ENCODE measurements at places on chromosomes 11 and 22. TPM values are rescaled to one million over a fixed set of nuclear protein-coding genes. Genes with fewer than 3 reads are reported as not detected.

DNA sequence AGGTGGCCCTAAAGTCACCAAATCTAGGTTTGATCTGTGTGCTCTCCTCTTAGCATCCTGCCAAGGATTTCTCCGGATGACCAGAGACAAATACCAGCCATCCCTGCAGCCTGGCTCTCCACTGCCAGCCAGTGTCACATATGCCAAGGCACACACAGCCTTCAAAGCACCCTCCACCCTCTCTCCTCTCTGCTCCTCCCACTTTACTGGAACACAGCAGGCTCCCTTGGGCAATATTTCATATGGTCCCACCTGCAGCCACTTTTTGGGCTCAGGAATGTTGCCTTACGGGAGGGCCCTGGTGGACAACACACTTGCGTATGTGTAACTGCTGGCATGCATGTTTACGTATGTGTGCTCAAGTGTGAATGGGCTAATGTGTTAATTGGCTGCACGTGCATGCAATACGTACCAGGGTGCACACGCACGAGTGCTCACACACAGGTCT lies 183.9 kb downstream of the CEP164 start:
- DNase-seq, result no peak
- peak overlapping the region; percentile 91 for H3K27ac ChIP-seq
- H3K27me3 ChIP-seq, result no peaks in the 10 kb centered on the region
- H3K36me3 ChIP-seq, result no peaks in the 10 kb centered on the region
- H3K4me1 ChIP-seq, result peaks cover 32% of the 10 kb centered on the region

DNA sequence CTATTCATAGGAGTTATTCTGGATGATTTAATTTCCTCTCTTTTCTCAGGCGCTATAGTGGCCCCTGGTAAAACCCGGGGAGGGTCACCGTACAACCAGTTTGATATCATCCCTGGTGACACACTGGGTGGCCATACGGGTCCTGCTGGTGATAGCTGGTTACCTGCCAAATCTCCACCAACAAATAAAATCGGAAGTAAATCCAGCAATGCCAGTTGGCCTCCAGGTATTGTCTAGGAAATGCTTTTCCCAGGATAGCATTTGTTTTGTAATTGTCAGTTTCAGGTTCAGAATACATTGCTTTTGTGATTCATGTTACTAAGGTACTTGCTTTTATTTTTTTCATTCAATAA lies 35.6 kb upstream of the ADSL start:
- H3K27me3 ChIP-seq, result no peaks in the 10 kb centered on the region
- peaks cover 72% of the 10 kb centered on the region for H3K36me3 ChIP-seq
- H3K4me3 ChIP-seq, result no peak overlapping the region
- H3K27ac ChIP-seq, result peak overlapping the region; percentile 10

GRCh38 chr22:49403102-49403501 lies 424.6 kb downstream of the BRD1 start:
- H3K27me3 ChIP-seq, result peaks cover 4% of the 10 kb centered on the region
- no peaks in the 10 kb centered on the region for H3K36me3 ChIP-seq
- H3K4me3 ChIP-seq, result no peak overlapping the region
- H3K4me1 ChIP-seq, result peaks cover 8% of the 10 kb centered on the region

GRCh38 chr22:44256556-44257485 lies 55.9 kb downstream of the SHISAL1 start:
- peak; percentile 6 for DNase-seq
- peaks cover 3% of the 10 kb centered on the region for H3K36me3 ChIP-seq
- H3K27me3 ChIP-seq, result no peaks in the 10 kb centered on the region
- no peak overlapping the region for H3K27ac ChIP-seq

GRCh38 chr11:113728814-113729213 lies 22.7 kb upstream of the TMPRSS5 start:
- no peak overlapping the region for H3K4me3 ChIP-seq
- no peaks in the 10 kb centered on the region for H3K27me3 ChIP-seq
- no peak overlapping the region for H3K27ac ChIP-seq
- no peak for DNase-seq

DNA sequence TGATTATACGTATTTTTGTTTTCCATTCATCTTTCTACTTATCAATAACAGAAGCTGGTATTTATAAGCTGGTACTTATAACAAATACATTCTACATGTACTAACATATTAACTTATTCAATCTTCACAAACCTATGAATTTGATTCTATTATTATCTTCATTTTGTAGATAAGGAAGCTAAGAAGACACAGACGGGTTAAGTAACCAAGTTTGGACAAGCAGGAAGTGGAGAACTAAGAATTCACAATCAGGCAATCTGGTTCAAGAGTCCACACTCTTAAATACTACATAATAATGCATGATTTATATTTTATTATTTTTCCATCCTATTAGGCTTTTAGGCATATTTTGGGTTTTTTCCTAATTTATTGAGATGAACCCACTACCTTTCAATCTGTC lies 25.0 kb downstream of the FCHSD2 start:
- H3K27me3 ChIP-seq, result no peaks in the 10 kb centered on the region
- no peak overlapping the region for H3K27ac ChIP-seq

- H3K27ac ChIP-seq, result no peak overlapping the region
- H3K4me1 ChIP-seq, result peaks cover 11% of the 10 kb centered on the region
- H3K4me3 ChIP-seq, result peak overlapping the region; percentile 96
- H3K36me3 ChIP-seq, result no peaks in the 10 kb centered on the region
Observed at GRCh38 chr11:36507824-36508489, 2.1 kb downstream of the TRAF6 start.

DNA sequence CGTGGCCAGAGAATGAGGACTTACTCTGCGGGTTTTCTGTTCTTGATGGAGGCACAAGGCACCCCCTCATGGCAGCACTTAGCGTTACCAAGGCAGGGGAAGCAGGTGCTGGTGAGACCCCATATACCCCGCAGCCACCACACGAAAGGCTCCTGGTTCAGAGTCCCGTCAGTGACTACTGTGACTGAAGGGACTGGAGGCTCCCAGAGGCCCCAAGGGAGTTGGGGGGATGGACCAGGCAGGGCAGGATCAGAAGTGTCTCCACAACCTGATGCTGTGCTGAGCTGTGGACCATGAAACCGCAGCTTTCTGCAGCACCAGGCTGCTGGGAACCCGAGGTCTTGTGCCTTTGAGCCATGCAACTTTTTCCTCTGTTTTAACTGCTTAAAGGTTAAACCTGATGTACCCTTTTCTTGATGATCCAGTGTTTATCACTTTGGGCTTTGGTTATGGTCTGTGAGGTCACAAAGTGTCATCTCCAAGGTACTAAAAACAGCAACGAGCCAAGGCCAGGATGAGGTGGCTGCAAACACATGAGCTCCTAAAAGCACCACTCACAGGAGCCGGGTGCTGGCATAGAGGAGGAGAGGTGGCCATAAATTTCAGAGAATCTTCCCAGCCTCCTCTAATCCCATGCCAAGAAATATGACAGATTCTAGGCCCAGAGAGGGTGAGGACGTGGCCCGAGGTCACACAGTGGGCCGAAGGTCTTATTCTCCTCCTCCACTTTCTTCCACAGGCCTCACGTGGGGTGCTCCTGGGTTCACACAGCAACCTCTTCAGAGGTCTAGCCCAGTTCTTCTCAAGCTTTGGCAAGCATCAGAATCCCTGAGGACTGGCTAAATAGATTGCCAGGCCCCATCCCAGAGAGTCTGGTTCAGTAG lies 4.2 kb upstream of the LRRC32 start:
- H3K4me1 ChIP-seq, result peaks cover 4% of the 10 kb centered on the region
- H3K4me3 ChIP-seq, result no peak overlapping the region

- DNase-seq, result no peak
- no peak overlapping the region for H3K4me3 ChIP-seq
- H3K27ac ChIP-seq, result no peak overlapping the region
- H3K36me3 ChIP-seq, result no peaks in the 10 kb centered on the region
- peaks cover 17% of the 10 kb centered on the region for H3K27me3 ChIP-seq
Observed at GRCh38 chr11:115939731-115940421, 435.7 kb upstream of the CADM1 start.

- H3K4me3 ChIP-seq, result no peak overlapping the region
- peaks cover 15% of the 10 kb centered on the region for H3K27me3 ChIP-seq
- no peak overlapping the region for H3K27ac ChIP-seq
- no peaks in the 10 kb centered on the region for H3K36me3 ChIP-seq
- H3K4me1 ChIP-seq, result peaks cover 28% of the 10 kb centered on the region
Observed at GRCh38 chr11:825366-826226, 2.1 kb upstream of the CRACR2B start.

PDGFD gene
- 2.9 TPM for total RNA-seq

LPXN gene
- 2.1 TPM for total RNA-seq

DNA sequence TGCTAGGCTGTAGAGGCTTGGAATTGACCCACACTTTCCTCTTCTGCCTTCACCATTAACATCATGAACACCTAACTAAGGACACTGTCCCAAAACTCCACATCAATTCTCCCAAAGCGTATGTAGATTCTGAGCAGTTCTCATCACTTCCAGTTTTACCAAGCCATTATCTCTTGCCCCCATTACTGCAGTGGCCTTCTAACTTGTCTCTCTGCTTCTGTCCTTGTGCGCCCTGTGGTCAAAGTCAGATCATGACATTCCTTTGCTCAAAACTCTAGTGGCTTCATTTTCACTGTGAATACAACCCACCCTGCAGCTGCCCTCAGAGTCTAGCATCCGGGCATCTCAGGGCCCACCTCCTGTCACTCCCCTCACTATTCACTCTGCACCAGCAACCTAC lies 13.1 kb upstream of the TOP3B start:
- DNase-seq, result no peak
- H3K36me3 ChIP-seq, result no peaks in the 10 kb centered on the region
- peaks cover 100% of the 10 kb centered on the region for H3K27me3 ChIP-seq
- no peak overlapping the region for H3K4me3 ChIP-seq

Measured in WTC11 (cell line).